ENCODE measurements at places on chromosomes 6 and 20. TPM values are rescaled to one million over a fixed set of nuclear protein-coding genes. Genes with fewer than 3 reads are reported as not detected.

GRCh38 chr20:5557123-5557522 is 193.1 kb upstream of the SHLD1 start:
- no peaks in the 10 kb centered on the region for H3K4me1 ChIP-seq
- H3K27me3 ChIP-seq = no peaks in the 10 kb centered on the region
- DNase-seq = no peak
- peaks cover 25% of the 10 kb centered on the region for H3K36me3 ChIP-seq
- no peak overlapping the region for H3K4me3 ChIP-seq

GRCh38 chr20:41004531-41005360 is 23.9 kb upstream of the TOP1 start:
- H3K27ac ChIP-seq = no peak overlapping the region
- DNase-seq = no peak
- H3K4me3 ChIP-seq = no peak overlapping the region
- H3K36me3 ChIP-seq = no peaks in the 10 kb centered on the region
- H3K27me3 ChIP-seq = no peaks in the 10 kb centered on the region

- H3K4me3 ChIP-seq = peak overlapping the region; percentile 94
- DNase-seq = peak; percentile 63
- peaks cover 6% of the 10 kb centered on the region for H3K4me1 ChIP-seq
These were observed 1.3 kb upstream of the LRRC1 start for GRCh38 chr6:53793318-53794136.

GRCh38 chr6:35470663-35471120 is 2.5 kb downstream of the RPL10A start:
- no peak overlapping the region for H3K4me3 ChIP-seq
- no peaks in the 10 kb centered on the region for H3K36me3 ChIP-seq
- no peaks in the 10 kb centered on the region for H3K4me1 ChIP-seq
- no peak for DNase-seq
- H3K27me3 ChIP-seq = no peaks in the 10 kb centered on the region
- no peak overlapping the region for H3K27ac ChIP-seq

DNA sequence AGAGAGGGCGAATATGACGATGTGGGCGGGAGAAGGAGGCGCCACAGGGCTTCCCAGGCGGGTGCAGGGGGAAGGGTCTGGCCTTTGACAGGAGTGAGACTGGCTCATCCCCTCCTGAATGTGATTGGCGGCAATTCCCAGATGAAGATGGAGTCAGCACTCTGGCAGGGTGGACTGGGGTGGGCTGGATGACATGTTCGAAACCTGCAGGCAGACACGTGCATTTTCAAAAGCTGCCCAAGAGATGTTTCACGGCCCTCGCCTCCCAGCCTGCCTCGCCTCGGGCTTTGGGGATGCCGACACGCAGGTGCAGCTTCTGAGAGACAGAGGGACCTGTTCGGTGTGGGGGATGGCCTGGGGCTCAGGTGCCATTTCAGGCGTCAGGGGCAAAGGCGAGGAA is 66.8 kb upstream of the AFDN start:
- H3K4me3 ChIP-seq = no peak overlapping the region
- no peak overlapping the region for H3K27ac ChIP-seq
- H3K36me3 ChIP-seq = no peaks in the 10 kb centered on the region
- DNase-seq = no peak
- H3K4me1 ChIP-seq = no peaks in the 10 kb centered on the region

DNA sequence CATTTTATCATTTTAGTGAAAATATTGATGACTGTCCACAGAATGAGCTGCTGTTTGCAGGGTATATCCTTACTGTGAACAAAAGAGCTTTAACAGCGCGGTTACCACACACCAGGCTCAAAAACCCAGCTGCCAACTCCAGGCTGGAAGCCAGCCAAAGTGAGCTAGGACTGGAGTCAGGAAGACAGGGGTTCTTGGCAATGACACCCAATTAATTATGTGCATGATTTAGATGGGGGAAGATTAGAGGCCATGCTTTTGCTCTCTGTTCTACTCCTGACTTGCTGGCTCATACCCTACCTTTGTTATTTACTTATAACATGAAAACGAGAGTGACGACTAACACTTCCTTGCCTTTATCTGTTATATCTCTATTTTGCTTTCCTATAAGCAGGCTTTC is 128.9 kb upstream of the SHLD1 start:
- H3K27ac ChIP-seq = no peak overlapping the region
- peak; percentile 64 for DNase-seq
- H3K4me1 ChIP-seq = no peaks in the 10 kb centered on the region
- no peak overlapping the region for H3K4me3 ChIP-seq
- H3K36me3 ChIP-seq = no peaks in the 10 kb centered on the region

Gene ANKRD6
- 9.0 TPM for total RNA-seq

DNA sequence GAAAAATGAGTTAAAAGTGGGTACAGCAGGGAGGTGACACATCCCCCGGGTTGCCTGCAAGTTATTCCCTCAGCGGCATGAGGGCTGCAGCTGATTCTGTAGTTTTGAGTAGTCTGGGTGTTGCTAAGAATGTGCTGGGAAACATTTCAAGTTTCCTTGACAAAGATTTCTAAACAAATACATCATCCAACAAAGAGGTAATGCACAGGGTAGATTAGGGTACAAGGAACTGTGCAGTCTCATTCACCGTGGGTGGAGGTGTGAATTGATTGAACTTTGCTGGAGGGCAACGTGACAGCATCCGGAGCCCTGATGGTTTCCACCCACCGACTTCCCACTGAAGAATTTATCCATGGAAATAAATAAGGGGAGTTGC is 21.8 kb downstream of the CASS4 start:
- no peaks in the 10 kb centered on the region for H3K27me3 ChIP-seq
- no peak overlapping the region for H3K27ac ChIP-seq
- H3K4me3 ChIP-seq = no peak overlapping the region
- H3K4me1 ChIP-seq = no peaks in the 10 kb centered on the region

DNA sequence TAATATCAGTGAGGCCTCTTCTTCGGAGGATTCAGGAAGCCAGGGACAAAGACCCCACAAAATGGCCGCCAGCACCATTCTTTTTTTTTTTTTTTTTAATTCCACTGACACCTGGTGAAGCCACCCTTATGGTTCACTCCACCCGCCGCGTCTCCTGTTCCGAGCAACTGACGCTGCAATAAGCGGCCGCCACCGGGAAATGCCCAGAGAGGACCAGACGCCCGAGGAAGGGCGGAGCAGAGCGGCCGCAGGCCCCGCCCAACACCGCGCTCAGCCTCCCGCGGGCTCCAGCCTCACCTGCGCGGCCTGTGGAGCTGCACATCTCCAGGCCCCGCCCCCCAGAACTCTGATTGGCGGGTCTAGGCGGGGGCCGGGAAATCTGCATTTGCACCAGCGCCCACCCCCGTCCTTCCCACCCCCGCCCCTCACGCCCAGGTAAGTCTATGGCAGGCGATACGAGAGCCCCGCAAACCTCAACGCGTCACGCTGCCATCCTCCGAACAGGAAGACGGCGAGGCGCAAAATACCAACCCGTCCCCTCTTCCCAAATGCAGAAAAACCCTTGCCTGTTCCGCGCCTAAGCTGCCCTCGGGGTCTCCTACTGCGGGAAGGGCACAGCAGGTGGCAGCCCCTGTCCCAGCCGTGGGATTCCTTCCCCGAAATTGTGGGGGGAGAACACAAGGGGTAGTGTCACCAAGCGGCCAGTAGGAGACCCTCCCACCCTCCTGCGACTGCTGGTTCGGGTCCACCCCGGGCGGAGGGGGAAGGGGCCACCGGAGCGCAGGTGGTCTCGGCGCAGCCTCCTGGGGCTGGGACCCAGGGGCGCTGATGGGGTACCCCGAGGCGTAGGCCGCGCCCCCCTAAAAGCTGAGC is 960 bp downstream of the ATP9A start:
- no peaks in the 10 kb centered on the region for H3K36me3 ChIP-seq
- H3K27ac ChIP-seq = peak overlapping the region; percentile 79
- H3K27me3 ChIP-seq = no peaks in the 10 kb centered on the region
- no peaks in the 10 kb centered on the region for H3K4me1 ChIP-seq
- DNase-seq = peak; percentile 94

Gene BTBD3
- 16.4 TPM for total RNA-seq

Gene MRPS10
- total RNA-seq = 7.7 TPM

GRCh38 chr20:45060294-45060693 is 40.6 kb downstream of the KCNS1 start:
- no peak overlapping the region for H3K27ac ChIP-seq
- H3K4me1 ChIP-seq = no peaks in the 10 kb centered on the region
- H3K36me3 ChIP-seq = no peaks in the 10 kb centered on the region
- no peak overlapping the region for H3K4me3 ChIP-seq
- no peaks in the 10 kb centered on the region for H3K27me3 ChIP-seq

DNA sequence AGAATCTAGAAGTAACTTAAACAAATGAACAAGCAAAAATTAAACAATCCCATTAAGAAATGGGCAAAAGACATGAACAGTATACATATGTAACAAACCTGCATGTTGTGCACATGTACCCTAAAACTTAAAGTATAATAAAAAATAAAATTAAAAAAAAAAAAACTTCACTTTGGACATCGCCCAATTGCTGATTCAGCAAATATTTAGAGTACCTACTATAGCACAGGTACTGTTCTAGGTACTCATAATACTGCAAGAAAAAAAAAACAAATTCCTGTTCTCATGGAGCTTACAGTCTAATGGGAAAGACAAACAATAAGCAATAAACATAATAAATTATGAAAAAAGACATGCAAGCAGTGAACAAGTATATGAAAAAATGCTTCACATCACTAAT is 501.5 kb upstream of the HS3ST5 start:
- no peak for DNase-seq
- no peaks in the 10 kb centered on the region for H3K4me1 ChIP-seq
- H3K4me3 ChIP-seq = no peak overlapping the region
- no peaks in the 10 kb centered on the region for H3K27me3 ChIP-seq
- no peak overlapping the region for H3K27ac ChIP-seq

- peaks cover 3% of the 10 kb centered on the region for H3K36me3 ChIP-seq
- H3K4me1 ChIP-seq = no peaks in the 10 kb centered on the region
- H3K27ac ChIP-seq = no peak overlapping the region
- no peak for DNase-seq
These were observed 16.4 kb downstream of the MICA start for GRCh38 chr6:31419842-31420241.

GRCh38 chr6:90472716-90473115 is 114.2 kb downstream of the MAP3K7 start:
- H3K4me3 ChIP-seq = no peak overlapping the region
- DNase-seq = no peak

DNA sequence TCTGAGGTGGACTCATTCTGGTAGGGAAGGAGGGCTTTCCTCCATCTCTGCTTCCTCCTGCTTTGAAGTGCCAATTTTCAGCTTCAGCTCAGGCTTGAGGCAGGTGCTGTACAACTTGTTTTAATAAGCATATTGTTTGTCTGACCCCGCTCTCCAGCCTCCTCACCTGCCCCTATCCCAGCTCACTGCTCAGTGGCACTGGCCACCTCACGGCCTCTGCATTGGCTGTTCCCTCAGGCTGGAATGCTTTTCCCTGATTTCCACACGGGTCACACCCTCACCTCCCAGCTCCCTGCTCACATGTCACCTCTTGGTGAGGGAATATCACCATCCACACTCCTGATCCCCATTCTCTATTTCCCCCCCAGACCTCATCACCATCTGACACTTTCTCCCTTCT is 14.3 kb downstream of the AARS2 start:
- no peaks in the 10 kb centered on the region for H3K36me3 ChIP-seq
- H3K27me3 ChIP-seq = no peaks in the 10 kb centered on the region
- no peak for DNase-seq
- H3K27ac ChIP-seq = no peak overlapping the region
- H3K4me3 ChIP-seq = no peak overlapping the region

DNA sequence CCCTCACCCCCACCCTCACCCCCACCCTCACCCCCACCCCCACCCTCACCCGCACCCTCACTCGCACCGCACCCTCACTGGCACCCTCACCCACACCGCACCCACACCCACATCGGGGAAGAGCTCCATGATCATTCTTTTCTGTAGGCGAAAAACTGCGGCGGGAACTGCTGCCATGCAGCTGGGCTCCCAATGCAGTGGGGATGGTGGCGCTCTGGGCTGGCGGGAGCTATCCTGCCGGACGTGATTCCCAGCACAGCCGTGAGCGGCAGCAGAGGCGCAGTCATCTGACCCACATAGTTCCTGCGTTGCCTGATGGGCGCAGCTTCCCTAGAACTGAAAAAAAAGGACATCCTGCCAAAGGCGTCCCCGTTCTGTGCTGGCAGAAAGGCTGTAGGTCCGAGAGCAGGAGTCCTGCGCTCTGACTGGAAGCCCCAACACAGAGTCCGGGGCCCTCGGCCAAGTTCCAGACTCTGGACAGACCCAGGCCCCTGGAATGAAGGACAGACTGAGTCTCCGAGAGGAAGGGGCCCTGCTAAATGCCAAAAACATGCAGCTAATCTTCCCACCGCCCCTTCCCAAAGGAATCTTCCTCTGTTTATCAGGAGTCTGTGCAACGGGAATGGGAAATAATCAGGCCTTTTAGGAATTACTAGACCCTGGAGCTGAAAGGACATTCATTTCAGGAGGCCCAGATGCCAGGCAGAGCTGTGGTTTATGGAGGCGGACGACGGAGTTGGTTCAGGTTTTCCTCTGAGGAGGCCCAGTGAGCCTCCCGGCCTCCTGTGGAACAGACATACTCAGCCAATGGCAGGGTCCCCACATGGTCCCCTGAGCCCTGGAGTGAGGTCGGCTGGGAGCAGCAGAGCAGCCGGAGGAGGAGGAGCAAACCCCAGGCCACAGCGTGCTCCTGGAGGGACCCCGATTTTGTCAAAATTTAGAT is 14.1 kb upstream of the TCFL5 start:
- peak; percentile 50 for DNase-seq
- no peak overlapping the region for H3K4me3 ChIP-seq
- no peaks in the 10 kb centered on the region for H3K4me1 ChIP-seq

Gene TGM3
- not detected for total RNA-seq

DNA sequence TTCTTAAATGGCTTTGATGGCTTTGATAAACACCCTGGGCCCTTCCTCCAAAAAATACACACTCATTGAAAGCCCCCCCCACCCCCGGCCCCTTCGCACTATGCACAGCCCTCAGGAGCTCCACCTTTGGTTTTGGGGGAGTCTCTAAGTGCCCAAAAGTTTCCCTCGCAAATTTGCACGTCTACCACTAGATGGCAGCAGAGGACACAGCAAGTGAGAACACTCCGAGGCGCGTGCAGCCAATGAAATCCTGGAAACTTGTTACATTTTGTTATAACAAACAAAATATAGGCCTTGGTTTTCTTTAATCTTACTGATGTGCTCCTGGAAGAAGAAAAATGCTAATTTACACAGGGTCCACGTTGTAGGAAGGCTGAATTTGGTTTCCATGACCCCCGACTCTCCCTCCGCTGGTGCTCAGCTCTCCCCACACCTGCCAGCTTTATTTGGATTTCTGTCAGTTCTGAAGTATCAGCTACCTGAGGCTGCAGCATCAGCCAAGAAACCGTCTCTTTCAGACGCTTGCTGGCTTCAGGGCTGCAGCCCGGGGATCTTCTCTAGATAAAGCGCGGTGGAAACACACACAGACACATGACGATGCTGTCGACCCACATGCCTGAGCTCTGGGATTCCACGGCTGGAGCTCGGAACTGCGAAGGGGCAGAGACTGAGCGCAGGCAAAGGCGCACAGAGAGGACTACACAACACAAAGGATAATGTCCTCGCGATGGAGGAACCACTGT is 148.3 kb upstream of the RPS6KA2 start:
- no peaks in the 10 kb centered on the region for H3K36me3 ChIP-seq
- H3K4me3 ChIP-seq = no peak overlapping the region
- H3K4me1 ChIP-seq = no peaks in the 10 kb centered on the region
- H3K27me3 ChIP-seq = no peaks in the 10 kb centered on the region
- H3K27ac ChIP-seq = no peak overlapping the region

Gene GPR63
- total RNA-seq = 0.92 TPM
